ENCODE measurements at places on chromosomes 7 and 10. TPM values are rescaled to one million over a fixed set of nuclear protein-coding genes. Genes with fewer than 3 reads are reported as not detected.

RBAK gene
- 3.4 TPM for total RNA-seq

TRPV5 gene
- not detected for total RNA-seq

PGAM2 gene
- total RNA-seq, result not detected

GIMAP2 gene
- 4.5 TPM for total RNA-seq

PTPN12 gene
- 103 TPM for total RNA-seq

PVRIG gene
- not detected for total RNA-seq

SH2D4B gene
- not detected for total RNA-seq

RTKN2 gene
- total RNA-seq, result 2.7 TPM

DNA sequence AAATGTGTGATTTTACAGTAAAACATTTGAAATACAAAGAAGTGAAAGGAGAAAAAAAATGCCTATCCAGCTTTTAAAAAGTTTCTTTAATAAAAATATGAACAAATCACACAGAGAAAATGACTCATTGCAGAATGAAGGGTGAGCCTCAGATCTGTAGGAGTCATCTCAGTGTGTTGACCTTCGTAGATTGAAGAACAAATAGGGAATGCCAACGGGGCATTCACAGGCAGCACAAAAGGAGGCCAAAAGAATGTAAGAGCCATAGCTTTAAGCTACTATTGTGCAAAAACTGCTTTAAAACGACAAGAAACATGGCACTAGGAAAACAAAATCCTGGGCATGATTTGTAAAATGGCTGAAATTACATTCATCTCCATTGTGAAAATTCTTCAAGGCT, 782.7 kb upstream of the CELF2 start:
- no peak for DNase-seq

DNA sequence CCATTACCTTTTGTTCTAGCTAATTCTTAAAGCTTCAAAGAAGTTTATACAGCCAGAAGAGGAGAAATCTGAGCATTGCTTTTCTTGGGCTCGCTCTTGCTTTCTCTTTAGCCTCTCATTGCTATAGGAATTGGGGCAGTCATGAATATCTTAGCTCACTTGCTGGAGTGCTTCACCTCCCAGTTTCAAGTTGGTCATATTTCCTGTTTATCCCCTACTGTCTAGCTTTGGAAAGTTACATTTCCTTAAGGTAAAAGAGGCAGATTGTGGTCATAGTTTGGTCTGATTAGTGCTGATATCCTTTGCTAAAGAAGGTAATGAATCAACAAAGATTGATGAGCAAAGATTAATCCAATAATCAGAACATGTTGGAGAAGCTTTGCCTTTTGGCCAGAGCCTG, 77.7 kb upstream of the GLI3 start:
- DNase-seq, result no peak

- DNase-seq, result no peak
Measured at GRCh38 chr7:94449151-94449725, 54.5 kb downstream of the COL1A2 start.

GRCh38 chr10:61890881-61891409, 10.6 kb upstream of the ARID5B start:
- DNase-seq, result no peak

GRCh38 chr7:137423321-137423720, 79.8 kb upstream of the PTN start:
- no peak for DNase-seq

DNA sequence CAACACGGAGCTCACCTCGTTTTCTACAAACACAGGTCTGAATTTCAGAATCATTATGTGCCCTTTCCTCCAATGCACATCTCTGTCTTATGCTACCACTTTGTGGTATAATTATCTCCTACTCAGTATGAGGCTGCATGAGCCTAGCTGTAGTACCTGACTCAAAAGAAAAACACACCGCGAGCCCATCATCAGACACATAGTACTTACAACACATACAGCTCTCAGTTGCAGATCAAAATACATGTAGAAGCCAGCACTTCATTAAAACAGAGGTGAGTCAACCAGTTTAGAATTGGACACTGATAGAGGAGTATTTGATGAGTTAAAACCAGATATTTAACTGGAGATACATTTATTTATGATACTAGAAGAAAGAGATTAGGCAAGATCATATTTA, 1.4 kb upstream of the RTKN2 start:
- no peak for DNase-seq

DNA sequence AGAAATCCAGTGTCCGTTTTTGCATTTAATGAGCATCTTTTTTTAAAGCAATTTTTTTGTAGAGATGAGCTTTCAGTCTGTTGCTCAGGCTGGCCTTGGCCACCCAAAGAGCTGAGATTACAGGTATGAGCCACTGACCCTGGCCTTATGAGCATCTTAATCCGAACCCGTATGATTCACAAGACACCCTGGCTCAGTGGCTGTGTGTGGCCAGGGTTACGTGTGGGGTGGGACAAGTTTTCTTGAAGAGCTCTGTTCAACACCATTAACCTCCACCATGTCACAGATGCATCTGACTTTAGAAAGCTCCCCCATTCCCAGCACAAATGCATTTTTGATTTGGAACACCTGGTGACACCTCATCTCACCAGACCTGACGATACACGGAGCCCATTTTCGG, 166.5 kb upstream of the PITRM1 start:
- no peak for DNase-seq

GRCh38 chr10:131094527-131095312, 216.8 kb downstream of the TCERG1L start:
- no peak for DNase-seq

GRCh38 chr10:115093286-115093775, at the start of gene ATRNL1:
Gene ATRNL1 (plus strand): TSS chr10:115093365. CDS start chr10:115093751, 386 bp downstream.
- DNase-seq, result peak; percentile 8

- peak; percentile 30 for DNase-seq
Measured at GRCh38 chr10:70267161-70267933, 16.5 kb downstream of the NPFFR1 start.

- DNase-seq, result no peak
Measured at GRCh38 chr10:20013991-20014750, 197.9 kb downstream of the PLXDC2 start.

DNA sequence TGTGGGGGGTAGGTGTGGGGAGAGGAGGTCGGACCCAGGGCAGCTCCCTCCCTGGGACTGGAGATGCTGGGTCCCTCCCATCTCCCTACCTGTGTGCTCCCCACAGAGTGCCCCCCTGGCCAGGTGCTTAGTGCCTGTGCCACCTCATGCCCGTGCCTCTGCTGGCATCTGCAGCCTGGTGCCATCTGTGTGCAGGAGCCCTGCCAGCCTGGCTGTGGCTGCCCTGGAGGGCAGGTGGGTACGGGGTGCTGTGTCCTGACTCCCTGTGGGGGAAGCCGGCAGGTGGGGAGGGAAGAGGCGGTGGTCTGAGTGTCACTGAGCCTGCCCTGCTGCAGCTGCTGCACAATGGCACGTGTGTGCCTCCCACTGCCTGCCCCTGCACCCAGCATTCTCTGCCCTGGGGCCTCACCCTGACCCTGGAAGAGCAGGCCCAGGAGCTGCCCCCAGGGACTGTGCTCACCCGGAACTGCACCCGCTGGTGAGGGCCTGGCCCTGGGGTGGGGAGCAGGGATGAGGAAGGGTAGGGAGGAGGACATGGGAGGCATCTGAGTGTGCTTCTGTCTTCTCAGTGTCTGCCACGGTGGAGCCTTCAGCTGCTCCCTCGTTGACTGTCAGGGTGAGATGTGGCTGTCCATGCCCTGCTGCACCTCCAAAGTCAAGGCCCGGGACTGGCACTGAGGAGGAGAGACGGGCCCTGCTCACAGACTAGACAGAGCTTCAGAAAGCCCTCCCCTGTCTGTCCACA, 11.7 kb upstream of the ZNF862 start:
- DNase-seq, result no peak

DNA sequence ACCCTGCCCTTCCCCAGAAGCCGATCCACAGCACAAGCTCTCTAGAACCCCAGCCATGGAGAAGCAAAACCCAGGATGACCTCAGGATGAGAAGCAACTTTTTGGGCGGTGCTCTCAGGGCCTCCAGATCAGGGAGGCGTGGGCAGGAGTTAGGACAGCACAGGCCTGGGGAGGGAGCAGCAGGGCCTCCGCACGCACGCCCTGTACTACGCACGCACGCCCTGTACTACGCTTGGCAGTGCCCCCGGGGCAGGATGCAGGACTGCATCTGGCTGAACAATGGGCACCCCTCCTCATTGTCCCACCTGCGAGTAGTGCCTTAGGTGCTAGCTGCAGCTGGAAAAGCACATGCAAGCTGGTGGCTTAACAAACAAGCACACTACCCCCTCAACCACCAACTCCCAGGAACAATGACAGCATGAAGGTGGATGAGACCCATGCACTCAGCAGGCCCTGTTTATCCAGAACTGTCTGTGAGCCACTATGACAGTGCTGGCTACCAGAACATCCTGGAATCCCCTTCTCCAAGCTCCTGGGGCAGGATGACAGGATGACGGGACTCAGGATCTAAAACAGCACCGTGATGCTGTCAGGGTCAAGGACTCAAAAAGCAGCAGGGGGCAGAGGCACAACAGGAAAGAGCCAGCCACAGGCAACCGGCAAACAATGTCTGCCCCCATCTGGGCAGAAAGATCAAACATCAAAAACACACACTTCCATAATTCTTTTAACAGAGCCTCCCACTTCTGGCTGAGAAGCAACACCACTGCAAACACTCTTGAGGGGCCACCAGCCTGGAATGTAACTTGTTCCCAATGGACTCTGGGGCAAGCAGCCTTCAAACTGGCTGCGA, 11.8 kb downstream of the PODXL start:
- DNase-seq, result no peak

DNA sequence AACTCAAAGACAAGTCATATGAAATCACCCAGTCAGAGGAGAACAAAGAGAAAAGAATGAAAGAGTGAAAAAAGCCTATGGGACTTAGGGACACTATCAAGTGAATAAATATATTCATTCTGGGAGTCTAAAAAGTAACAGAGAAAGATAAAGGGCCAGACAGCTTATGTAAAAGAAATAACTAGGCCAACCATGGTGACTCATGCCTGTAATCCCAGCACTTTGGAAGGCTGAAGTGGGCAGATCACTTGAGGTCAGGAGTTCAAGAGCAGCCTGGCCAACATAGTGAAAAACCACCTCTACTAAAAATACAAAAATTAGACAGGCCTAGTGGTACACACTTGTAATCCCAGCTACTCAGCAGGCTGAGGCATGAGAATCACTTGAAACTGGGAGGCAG, 154.7 kb upstream of the TMEM106B start:
- DNase-seq, result no peak
